ENCODE measurements at places on chromosomes 16 and 17.

GRCh38 chr17:34570506-34570905 is 8.9 kb upstream of the TMEM132E start:
- DNase-seq = no peak

- no peak for DNase-seq
These were observed 2.6 kb downstream of the CD300LB start for GRCh38 chr17:74528491-74529199.

GRCh38 chr17:57584050-57584551 is 161.0 kb downstream of the CCDC182 start:
- DNase-seq = no peak

GRCh38 chr16:31702796-31703195 is 170.8 kb upstream of the ZNF267 start:
- DNase-seq = no peak

GRCh38 chr16:85948138-85948509 is 49.2 kb downstream of the IRF8 start:
- no peak for DNase-seq
